ENCODE measurements at places on chromosomes 13 and 19.

DNA sequence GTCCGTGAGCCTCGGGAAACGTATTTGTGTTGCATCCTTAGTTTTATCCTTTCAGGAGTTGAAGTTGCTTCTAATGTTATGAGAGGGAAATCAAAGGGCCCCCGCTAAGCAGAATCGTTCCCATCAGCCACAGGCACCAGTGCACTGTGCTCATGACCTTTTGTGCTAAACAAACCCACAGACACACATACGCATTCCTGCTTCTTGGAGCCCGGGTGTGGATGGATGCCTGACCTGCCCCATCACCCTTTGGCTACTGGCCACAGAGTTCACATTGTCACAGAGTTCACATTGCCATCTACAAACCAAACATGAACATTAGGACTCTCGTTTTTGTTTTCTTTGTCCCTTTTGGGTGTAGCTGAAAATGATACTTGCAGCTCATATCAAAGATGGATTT, 47.2 kb downstream of the CHST8 start:
- DNase-seq, result peak; percentile 25

- DNase-seq, result no peak
Observed at GRCh38 chr13:23876265-23876664, 12.9 kb downstream of the MIPEP start.

DNA sequence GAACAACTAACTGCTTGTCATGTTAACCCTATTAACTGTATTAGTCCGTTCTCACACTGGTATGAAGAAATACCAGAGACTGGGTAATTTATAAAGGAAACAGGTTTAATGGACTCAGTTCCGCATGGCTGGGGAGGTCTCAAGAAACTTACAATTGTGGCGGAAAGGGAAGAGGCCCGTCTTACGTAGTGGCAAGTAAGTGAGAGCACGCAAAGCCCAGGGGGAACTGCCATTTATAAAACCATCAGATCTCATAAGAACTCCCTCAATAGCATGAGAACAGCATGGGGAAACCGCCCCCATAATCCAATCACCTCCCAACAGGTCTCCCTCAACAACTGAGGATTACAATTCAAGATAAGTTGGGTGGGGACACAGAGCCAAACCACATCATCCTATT, 34.7 kb downstream of the PHF11 start:
- no peak for DNase-seq

GRCh38 chr13:44331912-44332851, 41.4 kb upstream of the SERP2 start:
- no peak for DNase-seq

DNA sequence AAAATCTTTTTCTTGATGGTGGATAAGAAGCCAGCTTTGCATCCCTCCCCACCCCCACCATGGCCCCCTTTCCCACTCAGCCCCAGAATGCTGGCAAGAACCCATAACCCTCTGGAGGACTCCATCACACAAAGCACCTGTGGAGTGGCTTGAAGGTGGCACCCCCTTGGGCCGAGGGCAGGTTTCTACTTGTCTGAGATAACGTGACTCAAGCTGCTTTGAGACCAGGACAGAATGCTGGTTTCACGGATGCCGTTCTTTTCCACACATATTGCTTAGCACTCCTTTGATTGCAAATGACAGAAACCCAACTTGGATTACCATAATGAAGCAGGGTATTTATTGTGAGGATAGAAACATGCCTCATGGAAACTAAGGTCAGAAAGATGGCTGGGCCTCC, 82.2 kb downstream of the LACC1 start:
- no peak for DNase-seq

GRCh38 chr13:48443442-48444208, 30.7 kb upstream of the LPAR6 start:
- no peak for DNase-seq

GRCh38 chr13:27358420-27358819, 66.0 kb upstream of the GTF3A start:
- DNase-seq, result no peak

GRCh38 chr13:44649834-44650233, 73.7 kb upstream of the TSC22D1 start:
- no peak for DNase-seq

GRCh38 chr13:93714171-93714570, 487.6 kb downstream of the GPC6 start:
- DNase-seq, result no peak

- no peak for DNase-seq
Observed at GRCh38 chr13:33978653-33979052, 160.7 kb downstream of the RFC3 start.

DNA sequence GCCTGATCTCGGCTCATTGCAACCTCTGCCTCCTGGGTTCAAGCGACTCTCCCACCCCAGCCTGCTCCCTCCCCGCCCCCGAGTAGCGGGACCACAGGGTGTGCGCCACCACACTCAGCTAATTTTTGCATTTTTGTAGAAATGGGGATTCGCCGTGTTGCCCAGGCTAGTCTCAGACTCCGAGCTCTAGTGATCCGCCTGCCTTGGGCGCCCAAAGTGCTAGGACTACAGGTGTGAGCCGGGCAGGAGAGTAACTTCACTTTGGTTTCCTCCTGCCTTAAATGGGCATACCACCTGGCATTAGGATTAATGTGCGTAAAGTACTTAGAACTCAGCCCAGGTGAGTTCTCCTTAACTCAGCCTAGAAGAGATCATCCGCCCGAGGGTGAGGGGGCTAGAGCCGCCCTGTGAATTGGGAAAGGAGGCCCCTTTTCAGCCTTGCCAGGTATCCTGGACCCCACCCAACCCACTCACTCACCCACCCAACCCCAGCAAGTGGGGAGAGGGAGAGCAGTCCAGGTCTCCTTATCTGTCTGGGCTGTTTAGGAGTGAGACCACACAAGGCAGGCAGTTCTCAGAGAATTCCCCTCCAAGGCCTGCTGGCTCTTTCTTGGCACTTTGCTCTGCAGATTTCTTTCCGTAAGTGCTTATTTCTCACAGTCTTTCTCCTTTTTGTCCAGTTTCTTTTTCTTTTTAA, 1.2 kb upstream of the ZFP36 start:
- no peak for DNase-seq

DNA sequence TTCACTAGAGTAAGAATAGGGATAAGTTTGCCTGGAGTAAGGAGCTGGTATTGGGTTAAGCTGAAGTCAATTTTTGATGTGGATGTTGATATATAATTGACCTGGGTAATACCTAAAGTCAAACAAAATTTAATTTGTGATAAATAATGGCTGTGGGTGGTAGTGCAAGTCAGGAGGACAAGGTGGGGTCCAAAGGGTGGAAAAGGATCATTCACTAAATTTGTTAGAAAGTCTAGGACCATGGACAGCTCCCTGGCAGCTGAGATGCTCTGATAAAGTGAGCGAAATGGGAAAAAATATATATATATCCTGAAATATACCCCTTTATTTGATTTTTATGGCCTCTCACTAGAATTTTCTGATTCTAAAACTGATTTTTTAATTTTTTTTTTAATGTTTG, 463.5 kb downstream of the GPC6 start:
- DNase-seq, result no peak

DNA sequence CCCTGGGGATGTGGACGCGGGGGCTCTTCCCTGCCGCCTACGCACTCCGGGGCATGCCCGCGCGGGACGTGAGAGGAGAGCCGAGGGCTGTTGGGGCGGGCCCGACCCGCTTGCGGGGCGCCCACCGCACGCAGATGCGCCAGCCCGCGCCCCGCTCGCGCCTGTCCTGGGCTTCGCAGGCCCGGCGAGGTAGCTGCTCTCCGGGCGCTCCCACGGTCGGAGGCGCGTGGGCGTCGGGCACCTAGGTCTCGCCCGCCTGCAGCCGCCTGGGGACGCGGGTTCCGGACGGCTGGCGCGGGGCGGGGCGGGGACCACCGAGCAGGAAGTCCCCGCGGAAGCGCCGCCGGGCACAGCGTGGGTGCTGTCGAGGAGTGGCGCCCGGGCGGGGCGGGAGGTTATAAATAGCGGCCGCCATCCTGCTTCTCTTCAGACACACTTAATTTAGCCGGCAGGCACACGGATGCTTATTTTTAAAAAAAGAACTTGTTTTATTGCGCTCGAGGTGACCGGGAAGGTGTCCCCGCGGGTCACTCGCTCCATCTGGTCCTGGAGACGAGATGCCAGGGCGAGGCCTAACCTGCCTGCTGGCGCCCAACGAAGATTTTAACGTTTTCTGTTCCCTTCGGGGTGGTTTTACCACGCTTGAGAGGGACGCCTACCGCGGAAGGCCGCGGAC, 561 bp upstream of the GJA3 start:
- DNase-seq, result peak; percentile 52

DNA sequence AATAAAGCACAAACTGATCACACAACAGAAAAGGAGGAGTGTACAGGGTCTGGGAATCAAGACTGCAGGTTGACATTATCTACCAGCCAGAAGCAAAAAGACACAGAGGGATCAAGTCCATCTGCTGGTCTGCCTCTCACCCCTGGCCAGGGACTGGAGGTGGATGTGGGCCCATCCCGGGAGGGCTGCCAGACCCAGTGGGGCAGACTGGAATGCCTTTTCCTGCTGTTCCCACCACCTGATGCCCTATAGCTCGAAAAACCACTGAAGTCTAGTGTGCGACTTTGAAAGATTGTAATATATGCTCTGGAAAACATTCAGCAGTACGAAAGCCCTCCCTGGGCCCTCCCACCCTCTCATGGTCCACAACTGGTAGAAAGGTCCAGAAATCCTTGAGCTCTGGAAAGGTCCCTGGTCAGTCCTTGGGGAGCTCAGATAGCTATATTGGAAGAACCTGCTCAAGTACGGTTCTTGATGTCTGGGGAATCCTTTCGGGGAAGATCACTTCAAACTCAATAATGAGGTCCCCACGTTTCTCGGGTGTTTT, 2.6 kb downstream of the DNAJB1 start:
- no peak for DNase-seq

GRCh38 chr19:41703602-41704293, 4.7 kb upstream of the CEACAM5 start:
- no peak for DNase-seq

GRCh38 chr19:7729831-7730285, 2.1 kb downstream of the CLEC4G start:
- DNase-seq, result no peak

GRCh38 chr13:28012896-28013295, 24.4 kb upstream of the URAD start:
- DNase-seq, result no peak

DNA sequence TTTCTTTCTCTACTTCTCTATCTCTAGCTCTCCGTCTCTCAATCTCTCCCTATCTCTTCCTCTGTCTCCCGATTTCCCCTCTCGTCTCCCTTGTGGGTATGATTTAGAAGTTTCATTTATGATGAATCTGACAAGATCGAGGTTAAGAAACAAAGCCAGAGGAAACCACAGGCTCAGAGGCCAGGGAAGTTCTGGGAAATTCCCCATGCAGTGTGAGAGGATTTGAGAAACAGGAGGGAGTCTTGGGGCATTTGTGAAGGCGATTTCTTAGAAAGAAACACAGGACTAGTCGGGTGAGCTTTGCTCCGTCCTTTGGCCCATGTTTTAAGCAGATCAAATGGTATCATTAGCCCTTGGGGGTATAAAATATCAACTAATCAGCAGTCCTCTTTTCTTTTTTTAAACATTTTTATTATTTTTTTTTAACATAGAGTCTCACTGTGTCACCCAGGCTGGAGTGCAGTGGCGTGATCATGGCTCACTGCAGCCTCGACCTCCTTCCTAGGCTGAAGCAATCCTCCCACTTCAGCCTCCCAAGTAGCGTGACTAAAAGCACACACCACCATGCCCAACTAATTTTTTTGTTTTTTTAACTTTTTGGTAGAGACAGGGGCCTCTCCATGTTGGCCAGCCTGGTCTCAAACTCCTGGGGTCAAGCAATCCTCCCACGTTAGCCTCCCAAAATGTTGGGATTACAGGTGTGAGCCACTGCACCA, 25.8 kb downstream of the TNFSF9 start:
- DNase-seq, result no peak

- DNase-seq, result no peak
Observed at GRCh38 chr19:3314962-3315675, 51.3 kb upstream of the NFIC start.

- DNase-seq, result no peak
Observed at GRCh38 chr19:48867123-48867745, 1.2 kb downstream of the PLEKHA4 start.

- DNase-seq, result no peak
Observed at GRCh38 chr13:28384789-28385188, 110.1 kb downstream of the FLT1 start.

DNA sequence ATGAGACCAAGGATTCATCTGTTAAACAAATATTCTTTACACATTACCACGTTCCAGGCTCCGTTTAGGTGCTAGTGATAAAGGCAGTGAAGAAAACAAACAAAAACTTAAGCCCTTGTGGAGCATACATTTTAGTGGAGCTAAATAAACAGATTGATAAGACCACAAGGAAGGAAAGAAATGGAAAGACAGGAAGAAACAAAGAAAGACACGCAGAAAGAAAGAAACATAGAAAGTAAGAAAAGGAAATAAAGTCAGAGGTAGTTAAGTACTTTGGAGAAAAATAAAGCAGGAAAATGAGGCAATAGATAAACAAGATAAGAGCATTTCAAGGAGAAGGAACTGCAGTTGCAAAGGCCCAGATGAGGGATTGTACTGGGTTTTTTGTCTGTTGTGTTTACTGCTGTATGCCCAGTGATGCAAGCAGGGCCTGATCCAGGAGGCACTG, 998 bp downstream of the NFKBIB start:
- no peak for DNase-seq

DNA sequence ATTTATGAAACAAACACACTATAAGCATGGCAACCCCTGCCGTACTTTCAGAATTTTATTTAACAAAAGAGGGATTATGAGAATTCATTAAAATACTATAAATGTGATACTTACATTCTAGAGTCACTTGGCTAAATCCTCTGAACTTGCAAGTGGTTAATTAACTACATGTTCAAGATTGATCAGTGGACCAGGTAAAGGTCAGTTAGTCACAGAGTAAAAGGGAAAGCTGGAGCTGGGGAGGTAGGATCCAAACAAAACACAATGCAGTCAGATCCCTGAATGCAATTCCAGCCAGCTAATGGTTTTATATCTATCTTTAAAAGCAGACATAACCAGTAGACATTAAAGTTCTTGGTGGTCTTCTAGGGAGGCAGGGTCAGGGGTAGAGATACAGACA, 270.5 kb downstream of the DIAPH3 start:
- DNase-seq, result no peak

- no peak for DNase-seq
Observed at GRCh38 chr13:99875391-99875790, 96.2 kb downstream of the ZIC5 start.

DNA sequence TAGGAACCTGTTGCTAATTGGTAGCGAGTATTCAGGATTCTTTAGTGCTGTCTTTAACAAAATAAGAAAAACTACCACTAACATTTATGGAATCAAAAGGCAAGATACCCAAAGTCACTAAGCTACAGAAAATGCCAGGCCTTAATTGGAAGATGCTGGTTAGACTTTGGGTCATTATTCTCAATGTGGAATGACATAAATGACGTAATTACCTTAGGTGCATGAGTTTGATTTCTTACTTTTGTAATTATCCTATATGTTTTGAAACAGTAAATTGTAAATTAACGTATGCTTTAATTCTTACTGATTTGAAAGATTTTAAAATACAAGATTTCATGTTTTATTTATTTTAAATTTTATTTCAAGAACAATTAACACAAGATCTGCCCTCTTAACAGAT, 25.0 kb downstream of the SGCG start:
- no peak for DNase-seq
